ENCODE measurements at places on chromosomes 4 and X. TPM values are rescaled to one million over a fixed set of nuclear protein-coding genes. Genes with fewer than 3 reads are reported as not detected.
A peak's percentile ranks its signal among the peaks of the same experiment; 100 is the strongest.

DNA sequence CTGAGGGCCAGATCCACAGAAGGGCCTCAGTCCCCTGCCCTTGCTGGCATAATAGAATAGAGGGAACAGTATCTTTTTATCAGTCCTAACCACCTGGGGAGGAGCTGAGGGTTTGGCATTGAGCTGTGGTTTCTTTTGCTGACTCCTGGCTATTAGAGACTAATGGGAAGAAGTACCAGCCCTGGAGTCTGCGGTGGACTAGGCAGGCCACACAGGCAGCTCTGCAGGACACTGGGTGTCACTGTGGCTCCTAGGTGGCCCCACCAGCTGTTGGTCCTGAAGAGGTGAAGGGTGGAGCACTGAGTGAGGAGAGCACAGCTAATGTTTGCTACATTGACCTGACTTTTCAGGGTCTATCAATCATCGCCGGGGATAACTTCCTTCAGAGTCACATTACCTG is 52.8 kb upstream of the GPC4 start:
- no peak for DNase-seq

- no peak for DNase-seq
These were observed 458.7 kb downstream of the FAT4 start for GRCh38 chr4:125773502-125773901.

The SPOCK3 gene
- 1.4 TPM for total RNA-seq

- no peak for DNase-seq
These were observed 2.4 kb downstream of the TSC22D3 start for GRCh38 chrX:107773206-107773605.

The COL25A1 gene
- 1.9 TPM for total RNA-seq

- DNase-seq: no peak
These were observed 20.2 kb downstream of the FBXW7 start for GRCh38 chr4:152515678-152516077.

GRCh38 chrX:149567621-149568417 is 18.1 kb upstream of the HSFX3 start:
- DNase-seq: no peak

- DNase-seq: no peak
These were observed 1133.8 kb downstream of the TECRL start for GRCh38 chr4:63275491-63275890.

- no peak for DNase-seq
These were observed 815.4 kb upstream of the PCDH10 start for GRCh38 chr4:132333724-132334047.

GRCh38 chr4:87390551-87390890 is 467 bp downstream of the HSD17B11 start:
- no peak for DNase-seq

The TNIP3 gene
- 1.1 TPM for total RNA-seq

The PRR32 gene
- total RNA-seq: not detected

GRCh38 chrX:16559206-16559619 is 90.7 kb upstream of the S100G start:
- DNase-seq: no peak

DNA sequence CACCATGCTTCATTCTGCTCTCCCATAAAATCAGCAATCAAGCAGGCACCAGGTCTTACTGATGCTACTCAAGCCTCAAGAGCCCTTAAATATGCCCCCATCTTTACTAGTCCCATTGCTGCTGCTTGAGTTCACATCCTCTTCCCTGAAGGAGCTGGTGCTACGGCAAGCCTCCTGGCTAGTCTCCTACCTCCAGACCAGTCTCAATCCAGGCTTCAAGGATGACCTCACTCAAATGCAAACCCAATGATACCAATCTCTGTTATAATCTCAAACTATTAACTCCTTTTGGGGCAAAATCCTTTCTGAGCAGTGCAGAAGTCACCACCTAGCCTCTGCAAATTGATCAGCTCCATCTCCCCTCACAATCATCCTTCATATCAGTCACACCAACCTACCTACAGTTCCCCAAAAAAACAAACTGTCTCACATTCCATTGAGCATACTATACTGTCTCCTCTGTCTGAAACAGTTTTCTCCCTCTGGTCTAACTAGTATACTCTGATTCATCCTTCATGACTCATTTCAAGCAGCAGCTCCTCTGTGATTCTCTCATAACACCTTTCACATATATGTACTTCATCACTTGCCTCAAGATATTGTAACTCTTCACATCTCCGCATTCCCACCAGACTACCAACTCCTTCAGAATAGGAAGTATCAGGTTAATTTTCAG is 30.0 kb downstream of the PAPSS1 start:
- peak; percentile 74 for DNase-seq

DNA sequence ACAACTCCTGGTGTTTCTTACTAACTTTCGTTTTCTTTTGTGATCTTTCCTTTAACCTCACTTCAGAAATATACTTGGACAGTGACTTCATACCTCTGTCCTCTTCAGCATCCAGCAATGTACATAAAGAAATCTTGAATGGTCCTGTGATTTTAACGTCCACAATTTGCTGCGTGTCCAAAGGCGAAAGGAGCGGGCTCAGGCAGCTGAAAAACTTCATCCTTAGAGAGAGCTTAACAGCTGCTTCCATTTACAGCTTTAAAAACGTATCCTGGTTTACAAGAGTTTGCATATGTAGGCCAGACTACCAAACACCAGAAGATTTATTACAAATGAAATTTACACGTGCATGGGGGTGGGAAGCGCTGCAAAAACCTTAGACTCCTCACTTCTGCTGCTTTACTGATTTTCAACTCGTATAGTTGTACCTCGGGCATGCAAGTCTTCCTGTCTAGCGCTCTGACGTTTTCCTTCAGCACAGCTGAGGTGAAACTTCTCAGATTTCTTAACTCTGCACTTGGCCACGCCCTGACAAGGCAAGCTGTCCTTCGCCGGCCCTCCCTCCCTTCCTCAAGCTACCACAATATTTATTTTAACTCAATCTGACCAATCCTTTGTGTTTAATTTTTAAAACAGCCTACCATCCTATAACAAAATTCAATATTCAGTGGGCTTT is 406.4 kb downstream of the FAM47A start:
- DNase-seq: peak; percentile 18

The SOWAHB gene
- 23.3 TPM for total RNA-seq

The CENPVL1 gene
- total RNA-seq: 0.96 TPM

DNA sequence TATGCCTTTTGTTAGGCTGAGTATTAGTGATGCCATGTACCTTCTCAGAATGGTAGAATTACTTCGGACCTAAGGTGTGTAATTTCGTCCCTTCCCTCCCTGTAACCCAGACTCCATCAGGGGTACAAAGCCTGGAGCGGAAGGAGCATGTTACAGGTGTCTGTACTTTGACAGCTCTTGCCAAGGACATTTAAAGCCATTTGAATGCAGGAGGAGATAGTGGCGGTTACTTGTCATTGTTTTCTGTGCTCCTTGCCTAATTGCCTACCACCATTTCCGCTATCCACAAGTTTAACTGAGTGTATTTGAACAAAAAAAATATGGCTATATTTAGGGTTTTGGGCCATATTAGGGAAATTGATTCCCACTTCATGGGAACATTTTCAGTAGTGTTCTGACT is 1.8 kb downstream of the FNIP2 start:
- no peak for DNase-seq

DNA sequence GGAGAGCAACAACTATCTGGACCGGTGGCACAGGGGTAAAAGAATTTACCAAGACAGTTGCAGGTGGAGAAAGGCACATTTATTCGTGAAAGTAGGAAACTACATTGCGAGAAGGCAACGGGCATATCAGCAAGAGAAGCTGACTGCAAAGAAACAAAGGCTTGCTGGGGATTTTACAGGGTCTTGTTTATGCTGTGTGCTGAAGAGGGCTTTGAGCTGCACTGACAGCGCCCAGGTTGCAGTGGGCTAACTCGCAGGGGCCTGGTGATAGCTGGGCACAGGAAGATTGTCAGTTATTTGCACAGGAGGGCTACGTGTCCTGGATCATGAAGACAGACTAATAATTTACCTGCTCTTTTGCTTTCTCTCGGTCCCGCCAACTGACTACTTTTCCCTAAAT is 10.7 kb downstream of the TLR3 start:
- no peak for DNase-seq

GRCh38 chrX:9433596-9433995 is 31.3 kb upstream of the TBL1X start:
- DNase-seq: no peak

- DNase-seq: no peak
These were observed 68.5 kb downstream of the CYTL1 start for GRCh38 chr4:4950561-4951290.

GRCh38 chrX:14712096-14712495 is 160.8 kb downstream of the FANCB start:
- no peak for DNase-seq

GRCh38 chr4:48073567-48074103 is 57.1 kb downstream of the NIPAL1 start:
- no peak for DNase-seq

DNA sequence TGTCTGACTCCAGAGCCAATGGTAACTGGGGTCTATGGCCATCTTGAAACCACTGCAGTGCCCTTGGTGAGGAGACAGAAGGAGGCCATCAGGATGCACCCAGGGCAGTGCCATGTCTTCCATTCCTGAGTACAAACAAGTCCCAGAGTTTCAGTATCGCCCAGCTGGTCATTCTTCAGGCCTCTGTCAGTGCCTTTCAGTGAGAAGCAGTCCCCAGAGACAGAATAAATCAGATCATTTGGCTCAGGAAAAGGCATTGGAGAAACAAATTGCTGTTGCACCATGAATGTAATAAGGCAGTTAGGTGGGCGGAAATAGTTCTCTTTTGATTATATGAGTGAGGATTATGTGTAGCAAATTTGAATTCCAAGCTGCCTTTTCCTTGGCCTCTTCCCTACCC is 21.3 kb downstream of the ADGRG4 start:
- no peak for DNase-seq

- no peak for DNase-seq
These were observed 51.4 kb upstream of the SOD3 start for GRCh38 chr4:24743927-24744326.

The PCDH18 gene
- total RNA-seq: 1.2 TPM

DNA sequence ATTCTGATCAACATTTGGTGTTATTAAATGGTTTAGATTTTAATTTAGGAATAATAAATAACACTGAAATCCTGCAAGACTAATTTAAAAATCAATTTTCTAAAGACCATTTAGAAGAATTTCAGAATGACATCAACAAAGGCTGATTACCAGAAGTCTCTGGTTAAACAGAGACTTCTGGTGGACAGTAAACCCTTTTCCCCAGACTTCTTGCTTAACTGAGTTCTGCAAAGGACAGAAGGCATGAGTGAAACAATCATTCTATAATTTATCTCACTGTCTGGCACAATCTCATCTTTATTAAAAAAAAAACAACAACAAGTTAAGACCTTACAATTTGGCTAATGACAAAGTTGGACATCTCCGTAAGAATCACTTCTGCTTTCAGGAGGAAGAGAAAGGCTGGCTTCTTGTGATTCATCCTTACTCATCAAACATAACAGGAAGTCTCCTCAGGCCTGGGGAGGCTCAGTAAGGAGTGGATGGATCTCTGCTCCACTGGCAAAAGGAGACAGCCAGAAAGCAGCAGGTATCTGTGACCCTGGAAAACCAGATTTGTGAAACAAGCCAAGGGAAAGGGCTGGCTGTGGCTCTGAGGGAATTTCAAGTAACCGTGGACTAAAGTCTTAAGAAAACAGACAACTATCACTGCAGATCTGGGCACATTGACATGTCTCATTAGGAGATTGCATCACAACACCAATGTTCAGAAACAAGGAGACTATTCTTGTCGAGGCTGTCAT is 908 bp upstream of the TLR6 start:
- DNase-seq: peak; percentile 83

DNA sequence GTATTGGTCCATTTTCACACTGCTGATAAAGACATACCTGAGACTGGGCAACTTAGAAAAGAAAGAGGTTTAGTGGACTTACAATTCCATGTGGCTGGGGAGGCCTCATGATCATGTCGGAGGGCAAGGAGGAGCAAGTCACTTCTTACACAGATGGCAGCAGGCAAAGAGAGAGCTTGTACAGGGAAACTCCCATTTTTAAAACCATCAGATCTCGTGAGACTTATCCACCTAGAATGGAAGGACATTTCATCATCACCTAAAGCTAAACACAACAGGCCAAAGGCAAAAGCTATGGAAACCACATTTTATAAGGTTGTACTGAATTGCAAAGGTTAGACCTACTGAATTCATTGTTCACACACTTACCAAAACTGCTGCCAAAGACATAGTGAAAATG is 6.0 kb upstream of the SLC25A43 start:
- no peak for DNase-seq

The RBM46 gene
- total RNA-seq: 0.04 TPM

GRCh38 chr4:177108708-177109107 is 201.0 kb upstream of the NEIL3 start:
- DNase-seq: no peak

DNA sequence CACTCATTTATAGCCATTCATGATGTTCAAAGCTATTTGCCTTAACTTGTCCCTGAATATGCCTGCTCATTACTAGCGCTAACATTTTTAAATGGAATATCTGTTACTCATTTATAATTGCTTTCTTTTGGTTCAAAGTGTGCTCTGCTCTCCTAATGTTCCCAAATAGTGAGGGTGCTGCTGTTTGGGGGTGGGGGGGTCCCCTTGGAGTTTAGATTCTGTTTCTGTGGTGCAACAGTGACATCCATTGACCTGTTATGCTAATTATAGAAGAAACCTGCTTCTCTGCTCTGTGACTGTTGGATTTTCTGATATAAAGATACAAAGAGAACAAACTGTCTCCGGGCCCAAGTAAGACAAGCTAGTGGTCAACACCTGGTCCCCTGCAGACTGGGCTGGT is 222.4 kb downstream of the SHROOM3 start:
- DNase-seq: no peak

DNA sequence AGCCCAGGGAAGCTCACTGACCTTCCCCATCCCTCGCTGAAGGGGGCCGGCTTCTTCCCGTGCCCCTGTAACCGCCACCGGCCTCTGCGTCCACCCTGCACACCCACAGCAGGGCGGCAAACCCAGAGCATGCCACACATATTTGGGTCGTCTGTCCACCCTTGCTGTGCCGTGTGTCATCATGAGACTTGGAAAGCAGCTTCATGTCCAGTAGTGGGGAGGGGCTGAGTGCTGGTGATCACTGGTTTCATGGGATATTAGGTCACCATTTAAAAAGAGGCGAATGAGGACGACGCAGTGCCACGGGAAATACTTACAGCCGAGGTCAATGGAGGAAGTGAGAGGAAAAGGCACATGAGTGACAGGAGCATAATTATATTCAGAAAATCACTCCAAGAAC is 74.8 kb downstream of the HTRA3 start:
- DNase-seq: no peak

The SPANXC gene
- not detected for total RNA-seq

The BTK gene
- total RNA-seq: not detected
